GM23338 (cell line): ENCODE measurements at places on chromosomes 2 and 18.

DNA sequence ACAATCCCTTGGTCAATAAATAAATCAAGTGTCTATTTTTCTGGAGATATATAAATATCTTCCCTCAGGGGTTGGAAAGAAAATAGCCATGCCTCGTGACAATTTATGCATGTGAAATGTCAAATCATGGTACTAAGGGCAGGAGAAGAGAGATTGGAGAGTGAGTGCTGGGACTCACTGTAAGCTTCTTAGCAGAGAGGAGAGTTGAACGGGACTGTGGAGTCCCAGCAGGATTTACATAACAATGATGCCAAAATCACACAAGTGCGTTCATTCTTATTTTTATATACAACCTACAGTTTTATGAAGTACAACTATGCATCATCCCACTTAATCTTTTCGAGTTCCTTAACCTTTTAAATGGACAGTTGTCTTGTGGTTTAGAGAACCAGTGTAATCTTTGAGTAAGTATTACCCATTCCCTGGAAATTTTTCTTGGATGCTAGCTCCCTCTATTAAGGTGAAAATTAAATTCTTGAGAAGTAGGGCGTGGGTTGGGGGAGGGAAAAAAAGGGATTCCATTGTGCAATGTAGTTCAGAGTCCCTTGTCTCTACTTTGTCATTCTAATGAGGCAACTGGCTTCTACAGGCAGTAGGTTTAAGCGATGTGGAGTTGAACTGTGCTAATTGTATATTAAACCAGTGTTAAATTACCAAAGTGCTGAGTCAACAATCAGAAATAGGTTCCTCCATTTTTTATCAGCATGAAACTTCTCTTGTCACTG lies 143.6 kb upstream of the EPHA4 start:
- peak; percentile 32 for DNase-seq

GRCh38 chr2:119649364-119649917 lies 29.6 kb upstream of the TMEM177 start:
- no peak for DNase-seq

DNA sequence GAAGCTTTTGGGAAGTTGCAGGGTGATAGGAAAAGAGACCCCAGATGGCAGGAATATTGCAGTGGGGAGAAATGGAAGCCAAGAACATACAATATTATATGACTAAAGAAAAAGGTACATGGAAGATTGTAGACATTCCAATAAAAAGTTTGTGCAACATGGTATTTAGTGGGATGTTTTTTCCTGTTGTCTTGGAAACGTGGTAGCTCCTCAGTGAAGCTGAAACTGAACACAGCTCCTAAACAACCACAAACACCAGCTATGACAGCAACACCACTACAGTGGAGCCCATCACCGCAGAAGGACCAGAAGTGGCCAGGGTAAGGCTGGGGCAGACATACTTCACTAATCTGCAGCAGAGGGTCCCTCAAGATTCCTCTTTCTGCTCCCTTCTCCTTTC lies 246.8 kb downstream of the CDH20 start:
- DNase-seq: no peak

- DNase-seq: no peak
These were observed 77.4 kb upstream of the NPAS2 start for GRCh38 chr2:100742277-100743254.

GRCh38 chr18:8754995-8755960 lies 49.9 kb downstream of the MTCL1 start:
- no peak for DNase-seq

DNA sequence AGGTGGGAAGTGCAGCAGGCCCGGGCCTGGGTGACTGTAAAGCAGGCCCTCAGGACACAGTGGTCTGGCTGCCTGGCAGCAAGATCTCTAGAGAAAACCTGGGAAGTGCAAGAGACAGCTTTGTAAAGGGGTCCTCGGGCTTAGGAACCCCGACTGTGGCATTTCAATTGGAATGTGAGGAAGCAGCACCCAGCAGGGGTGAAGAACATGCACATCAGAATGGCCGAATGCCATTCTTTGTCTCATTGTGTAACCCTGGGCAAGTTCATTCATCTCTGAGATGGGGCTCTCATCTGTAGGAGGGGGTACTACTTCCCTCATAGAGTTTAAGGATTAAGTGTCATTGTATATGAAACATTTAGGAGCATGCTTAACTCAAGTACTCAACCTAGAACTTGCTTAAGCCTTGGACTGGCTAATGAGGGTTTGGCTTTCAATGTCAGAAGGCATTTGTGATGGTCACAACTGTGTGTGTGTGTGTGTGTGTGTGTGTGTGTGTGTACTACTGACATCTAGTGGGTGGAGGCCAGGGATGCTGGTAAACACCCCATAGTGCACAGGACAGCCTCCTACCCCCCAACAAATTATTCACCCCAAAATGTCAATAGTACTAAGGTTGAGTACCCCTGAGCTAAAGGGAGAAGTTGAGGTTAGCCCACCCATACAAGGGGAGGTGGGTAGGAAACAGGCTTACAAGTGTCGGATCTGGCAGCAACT lies 29.3 kb downstream of the MEX3C start:
- DNase-seq: peak; percentile 96

GRCh38 chr2:118046634-118047210 lies 32.9 kb upstream of the CCDC93 start:
- DNase-seq: peak; percentile 74

- DNase-seq: peak; percentile 41
These were observed 60.5 kb downstream of the DSEL start for GRCh38 chr18:67455890-67456501.

DNA sequence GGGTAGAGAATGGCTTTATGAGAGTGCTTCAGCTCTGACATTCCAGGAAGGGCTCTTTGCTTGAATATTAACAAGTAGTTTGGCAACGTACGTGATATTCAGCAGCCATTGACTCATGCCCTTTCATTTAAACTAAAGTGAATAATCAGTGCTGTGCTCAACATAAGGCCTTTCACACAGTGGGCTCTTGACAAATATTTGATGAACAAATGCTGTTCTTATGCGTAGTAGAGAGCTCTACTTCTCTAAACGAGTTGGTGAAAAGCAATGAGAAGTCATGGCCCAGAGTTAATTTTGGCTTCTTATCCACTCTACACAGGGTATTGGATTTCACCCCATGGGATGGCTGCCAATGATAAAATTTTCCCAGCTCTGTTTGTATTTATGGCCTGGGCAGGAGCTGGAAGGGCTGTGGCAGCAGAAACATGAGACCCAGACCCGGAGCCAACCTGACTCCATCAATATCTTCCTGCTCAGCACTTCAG lies 338.9 kb downstream of the CCDC85A start:
- no peak for DNase-seq

GRCh38 chr18:29326214-29326613 lies 1149.3 kb upstream of the CDH2 start:
- DNase-seq: peak; percentile 30

DNA sequence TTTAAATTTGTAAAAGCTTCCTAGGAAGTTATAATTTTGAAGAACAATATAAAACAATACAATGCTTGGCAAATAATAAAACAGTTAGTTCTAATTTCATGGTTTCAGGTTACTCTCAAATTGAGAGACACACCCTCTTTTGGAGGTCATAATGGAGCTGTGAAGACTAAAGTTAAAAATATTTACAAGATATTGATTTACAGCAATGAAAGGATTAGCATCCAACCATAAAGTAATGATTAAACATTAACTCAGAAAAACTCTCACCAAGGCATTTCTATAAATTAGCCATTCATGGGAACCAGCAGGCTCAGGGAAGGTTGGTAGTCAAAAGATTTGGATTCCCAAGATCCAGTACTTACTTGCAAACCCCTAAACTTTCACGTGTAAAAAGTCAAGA lies 6.4 kb downstream of the DPP4 start:
- DNase-seq: no peak

GRCh38 chr2:217916504-217917254 lies 86.1 kb downstream of the TNS1 start:
- no peak for DNase-seq

GRCh38 chr18:55794288-55795052 lies 206.5 kb upstream of the TCF4 start:
- no peak for DNase-seq

DNA sequence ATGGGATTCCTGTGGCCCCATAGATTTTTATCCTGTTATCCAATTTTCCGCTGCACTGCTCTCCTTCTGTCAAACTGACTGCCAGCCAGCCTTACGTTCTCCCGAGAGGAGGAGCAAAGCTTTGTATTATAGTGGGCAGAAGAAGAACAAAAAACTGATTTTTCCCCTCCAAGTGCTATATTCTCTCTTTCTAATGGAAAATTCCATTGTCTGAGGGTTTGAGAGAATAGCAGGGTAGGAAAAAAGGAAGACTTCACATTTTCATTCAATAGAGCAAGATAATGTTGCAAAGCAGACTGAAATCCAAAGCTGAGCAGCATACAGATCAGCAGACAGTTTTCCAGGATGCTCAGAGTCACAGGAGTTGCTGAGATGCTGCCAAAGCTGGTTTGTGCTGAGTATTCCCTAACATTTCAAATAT lies 238.0 kb downstream of the UBE2E3 start:
- no peak for DNase-seq

- no peak for DNase-seq
These were observed 203.3 kb upstream of the SPOPL start for GRCh38 chr2:138298120-138298814.

- no peak for DNase-seq
These were observed 10.4 kb downstream of the FOXI3 start for GRCh38 chr2:88442061-88442460.

DNA sequence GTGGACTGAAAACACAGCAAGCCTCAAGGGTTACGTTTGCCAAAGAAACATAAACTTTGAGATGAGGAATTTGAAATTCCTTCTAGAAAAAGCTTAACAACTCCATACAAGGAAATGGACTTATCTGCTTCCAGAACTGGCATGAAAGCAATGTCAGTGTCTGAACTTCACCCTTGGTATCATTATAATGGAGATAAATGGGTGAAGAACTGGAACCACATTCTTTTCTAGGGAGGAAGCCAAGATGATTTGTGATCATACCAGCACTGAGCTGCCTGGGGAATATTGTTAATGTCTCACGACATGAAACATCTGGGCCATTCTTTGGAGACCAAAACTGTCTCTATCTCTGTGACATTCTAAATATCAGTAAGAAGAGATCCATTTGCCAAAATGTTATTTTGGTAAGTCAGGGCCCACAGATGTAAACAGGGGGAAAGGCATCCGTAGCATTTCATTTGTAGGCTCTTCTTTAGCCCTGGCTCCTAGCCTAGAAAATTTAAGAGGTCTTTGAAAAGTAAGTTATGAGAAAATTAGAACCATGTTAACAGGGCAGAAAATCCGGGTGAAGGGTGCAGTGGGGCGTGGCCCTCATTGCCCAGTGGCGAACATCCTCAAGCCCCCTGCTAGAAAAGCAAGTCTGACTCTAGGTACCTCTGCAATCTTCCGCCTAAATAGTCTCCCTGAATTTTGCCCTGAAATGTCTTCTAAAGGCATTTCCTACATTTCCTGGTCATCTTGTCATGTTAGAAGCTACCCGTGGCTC lies 295.3 kb upstream of the EPAS1 start:
- no peak for DNase-seq

DNA sequence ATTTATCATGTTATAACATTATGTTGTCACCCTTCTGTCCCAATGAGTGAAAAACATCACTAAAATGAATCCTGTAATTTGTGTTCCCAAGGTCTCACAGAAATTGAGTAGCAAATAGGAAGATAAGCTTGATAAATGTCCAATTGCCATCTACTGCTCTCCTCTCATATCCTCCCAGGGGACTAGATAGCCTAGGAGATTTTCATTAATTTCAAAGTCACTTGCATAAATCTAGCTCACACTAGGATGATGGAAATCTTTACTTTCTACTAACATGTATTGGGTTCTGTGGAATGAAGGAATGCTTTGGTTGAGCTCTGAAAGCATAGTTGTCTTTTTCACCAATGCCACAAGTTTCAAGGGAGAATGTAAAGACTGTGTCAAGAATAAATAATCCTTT lies 605.5 kb upstream of the CDH7 start:
- no peak for DNase-seq

DNA sequence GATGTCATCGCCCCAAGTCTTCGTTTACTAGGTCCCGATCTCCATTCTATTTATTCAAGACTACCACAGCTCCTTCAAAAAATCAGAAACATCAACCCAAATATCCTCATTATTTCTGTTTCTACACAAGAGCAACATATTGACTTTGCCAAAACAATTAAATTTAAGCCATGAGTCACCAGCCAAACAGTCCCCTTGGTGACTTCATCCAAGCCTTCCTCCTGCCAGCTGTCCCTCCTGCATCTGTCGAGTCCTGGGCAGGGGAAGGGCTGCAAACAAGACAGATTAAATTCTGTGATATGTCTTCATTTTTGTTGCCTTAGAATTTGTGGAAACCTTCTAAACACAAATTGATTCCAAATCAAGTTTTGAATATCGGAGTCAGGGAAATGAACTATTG lies 110.3 kb downstream of the SP3 start:
- DNase-seq: no peak

DNA sequence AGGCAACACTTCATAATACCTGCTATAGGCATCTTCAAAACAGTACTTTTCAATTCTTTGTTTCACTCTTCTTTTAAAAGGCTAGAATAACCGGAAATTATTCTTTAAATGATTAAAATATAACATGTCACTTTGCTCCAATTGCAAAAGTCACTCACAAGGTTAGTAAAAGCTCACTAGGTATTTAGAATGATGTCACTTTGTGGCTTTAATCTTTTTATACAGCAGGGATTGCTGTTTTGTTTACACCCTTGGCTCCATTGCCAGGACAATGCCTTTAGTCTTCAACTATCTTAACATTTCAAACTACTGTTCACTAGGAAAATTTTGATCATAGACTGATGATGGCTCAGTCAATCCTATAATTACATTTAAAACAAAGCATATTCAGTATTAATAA lies 157.1 kb downstream of the BAZ2B start:
- DNase-seq: no peak

DNA sequence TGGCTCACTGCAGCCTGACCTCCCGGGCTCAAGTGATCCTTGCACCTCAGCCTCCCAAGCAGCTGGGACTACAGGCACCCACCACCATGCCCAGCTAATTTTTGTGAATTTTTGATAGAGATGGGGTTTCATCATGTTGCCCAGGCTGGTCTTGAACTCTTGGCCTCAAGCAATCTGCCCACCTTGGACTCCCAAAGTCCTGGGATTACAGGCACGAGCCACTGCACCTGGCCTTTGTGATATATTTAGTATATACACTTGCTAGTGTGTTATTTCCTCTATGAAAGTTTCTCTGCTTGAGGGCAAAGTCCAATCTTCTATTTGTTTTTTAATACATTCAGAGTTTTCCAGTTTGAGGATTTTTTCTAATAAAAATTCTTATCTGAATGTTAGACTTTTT lies 119.3 kb downstream of the GALNT3 start:
- DNase-seq: no peak

- DNase-seq: peak; percentile 59
These were observed 245.5 kb upstream of the KCNJ3 start for GRCh38 chr2:154452906-154453493.

DNA sequence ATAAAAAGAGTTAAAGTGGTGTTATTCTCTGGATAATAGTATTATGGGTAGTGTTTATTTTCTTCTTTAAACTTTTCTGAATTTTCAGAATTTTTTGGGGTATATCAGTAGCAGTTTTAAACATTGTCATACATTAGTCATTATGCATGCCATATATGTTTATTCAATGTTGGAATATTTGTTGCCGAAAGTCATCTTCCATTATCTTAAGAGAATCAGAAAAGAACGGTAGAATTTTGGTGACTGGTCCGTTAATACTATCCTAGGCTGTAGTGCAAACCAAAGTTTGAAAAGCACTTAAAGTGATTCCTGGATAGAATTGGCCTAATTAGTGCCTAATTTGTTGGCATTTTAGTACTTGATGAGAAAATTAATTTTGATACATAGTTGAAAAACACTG lies 244.1 kb downstream of the PHLPP1 start:
- no peak for DNase-seq
